ENCODE measurements at places on chromosomes 12 and 14.

GRCh38 chr12:1518591-1519516 is 75.5 kb downstream of the FBXL14 start:
- peak; percentile 23 for DNase-seq

GRCh38 chr14:39102265-39102968 is 618 bp downstream of the SEC23A start:
- DNase-seq: peak; percentile 5

DNA sequence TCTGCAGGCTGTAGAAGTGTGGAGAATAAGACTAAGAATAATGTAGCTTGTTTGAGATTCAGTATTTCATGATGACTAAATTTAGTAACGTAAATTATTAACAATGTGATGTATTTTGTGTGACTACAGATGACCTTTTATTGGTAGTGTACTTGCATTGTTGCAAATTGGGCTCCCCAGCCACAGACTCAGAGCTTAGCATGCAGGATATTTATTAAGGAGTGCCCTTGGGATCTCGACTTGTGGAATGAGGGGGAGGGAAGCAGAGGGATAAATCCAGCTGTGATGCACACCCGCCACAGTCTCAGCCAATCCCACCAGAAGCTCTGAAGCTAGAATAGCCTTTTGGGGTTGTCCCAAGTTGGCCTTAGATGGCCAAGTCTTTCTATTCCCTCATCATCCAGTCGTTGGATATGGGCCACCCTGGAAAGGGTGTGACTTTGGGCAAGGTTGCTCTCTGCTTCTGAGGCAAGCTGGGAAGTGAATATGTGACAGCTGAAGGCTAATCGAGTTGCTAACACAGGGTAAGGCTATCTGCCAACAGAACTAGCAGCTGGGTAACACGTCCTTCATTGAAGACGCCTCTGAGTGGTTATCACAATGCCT is 42.1 kb upstream of the USP44 start:
- no peak for DNase-seq

- no peak for DNase-seq
Observed at GRCh38 chr14:67782090-67782489, 34.3 kb downstream of the ZFYVE26 start.

GRCh38 chr14:98826618-98827017 is 445.4 kb downstream of the BCL11B start:
- DNase-seq: no peak

GRCh38 chr14:26598081-26598671 is 343 bp upstream of the NOVA1 start:
- peak; percentile 95 for DNase-seq

DNA sequence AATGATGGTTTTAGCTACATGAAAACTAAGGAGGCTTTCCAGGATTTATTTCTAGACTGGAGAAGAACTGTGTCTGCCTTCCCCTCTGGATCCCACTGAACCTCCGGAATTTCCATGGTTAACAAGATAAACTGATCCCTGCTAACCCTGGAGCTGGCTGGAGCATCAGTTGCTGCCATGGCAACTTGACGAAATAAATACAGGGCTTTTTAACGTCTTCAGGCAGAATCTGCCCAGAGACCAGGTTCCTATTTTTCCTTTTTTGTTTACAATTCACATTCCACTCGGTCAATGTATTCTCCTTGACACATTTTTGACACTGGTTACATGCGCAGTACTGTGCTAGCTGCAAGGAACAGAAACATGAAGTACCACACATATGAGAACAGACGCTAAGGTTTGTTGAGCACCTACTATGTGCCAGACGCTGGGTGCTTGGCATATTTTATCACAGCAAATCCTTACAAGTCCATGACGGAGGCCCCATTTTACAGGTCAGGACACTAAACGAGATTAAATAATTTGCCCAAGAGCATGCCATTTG is 1.7 kb downstream of the C14orf132 start:
- DNase-seq: no peak

- DNase-seq: peak; percentile 70
Observed at GRCh38 chr14:64764641-64765520, 60.7 kb downstream of the PLEKHG3 start.

DNA sequence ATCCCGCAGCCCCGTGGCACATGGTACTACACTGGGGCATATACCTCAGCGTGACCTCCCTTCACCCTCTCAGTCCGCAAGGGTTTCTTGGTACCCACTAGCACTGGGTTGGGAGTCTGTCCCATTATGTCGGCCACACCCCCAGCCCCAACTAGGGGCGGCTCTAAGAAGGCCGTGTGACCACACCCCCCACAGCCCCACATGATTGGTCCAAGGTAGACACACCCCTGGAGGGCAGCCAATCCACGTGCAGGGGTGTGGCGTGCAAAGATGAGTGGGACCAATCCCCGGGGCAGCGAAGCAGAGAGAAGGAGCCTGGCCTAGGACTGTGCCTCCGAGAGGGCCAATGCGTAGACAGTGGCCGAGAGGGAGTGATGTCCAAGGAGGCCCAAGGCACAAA is 34.6 kb upstream of the BEGAIN start:
- no peak for DNase-seq

DNA sequence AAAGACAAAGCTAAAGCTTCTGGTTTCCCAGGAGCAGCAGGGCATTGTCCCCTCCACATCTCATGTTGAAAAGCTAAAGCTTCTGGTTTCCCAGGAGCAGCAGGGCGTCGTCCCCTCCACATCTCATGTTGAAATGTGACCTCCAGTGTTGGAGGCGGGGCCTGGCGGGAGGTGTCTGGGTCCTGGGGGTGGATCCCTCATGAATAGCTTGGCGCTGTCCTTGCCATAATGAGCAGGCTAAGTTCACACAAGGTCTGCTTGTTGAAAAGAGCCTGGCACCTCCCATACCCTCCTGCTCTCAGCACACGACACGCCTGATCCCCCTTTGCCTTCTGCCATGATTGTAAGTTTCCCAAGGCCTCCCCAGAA is 123.7 kb downstream of the PIWIL1 start:
- DNase-seq: no peak

GRCh38 chr14:35742032-35742371 is 67.1 kb downstream of the RALGAPA1 start:
- no peak for DNase-seq

DNA sequence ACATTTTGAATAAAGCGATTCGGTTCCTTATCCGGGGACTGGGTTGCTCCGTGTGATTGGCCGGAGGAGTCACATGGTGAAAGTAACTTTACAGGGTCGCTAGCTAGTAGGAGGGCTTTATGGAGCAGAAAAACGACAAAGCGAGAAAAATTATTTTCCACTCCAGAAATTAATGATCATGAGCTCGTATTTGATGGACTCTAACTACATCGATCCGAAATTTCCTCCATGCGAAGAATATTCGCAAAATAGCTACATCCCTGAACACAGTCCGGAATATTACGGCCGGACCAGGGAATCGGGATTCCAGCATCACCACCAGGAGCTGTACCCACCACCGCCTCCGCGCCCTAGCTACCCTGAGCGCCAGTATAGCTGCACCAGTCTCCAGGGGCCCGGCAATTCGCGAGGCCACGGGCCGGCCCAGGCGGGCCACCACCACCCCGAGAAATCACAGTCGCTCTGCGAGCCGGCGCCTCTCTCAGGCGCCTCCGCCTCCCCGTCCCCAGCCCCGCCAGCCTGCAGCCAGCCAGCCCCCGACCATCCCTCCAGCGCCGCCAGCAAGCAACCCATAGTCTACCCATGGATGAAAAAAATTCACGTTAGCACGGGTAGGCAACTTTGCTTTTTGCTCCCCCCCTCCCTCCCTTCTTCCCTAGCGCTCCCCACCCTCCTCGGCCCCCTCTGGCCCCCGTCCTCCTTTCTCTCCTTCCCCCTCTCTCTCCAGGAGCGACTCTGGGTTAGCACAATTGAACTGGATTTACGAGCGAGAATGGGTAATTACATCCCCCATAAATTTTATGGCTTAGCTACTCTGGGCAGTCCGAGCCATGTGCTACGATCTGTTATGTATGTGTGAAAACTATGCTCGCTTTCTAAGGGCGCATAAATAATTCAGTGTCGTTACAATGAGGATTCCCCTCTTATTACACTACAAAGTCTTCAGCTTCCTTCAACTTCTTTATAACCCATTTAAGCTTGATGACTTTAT is at the start of gene HOXC4:
HOXC4 (plus strand) TSS at position 85 of the 991 bp plus-strand sequence; CDS start at position 173, 88 bp downstream.
- no peak for DNase-seq

GRCh38 chr12:13223941-13224340 is 27.4 kb downstream of the EMP1 start:
- no peak for DNase-seq

DNA sequence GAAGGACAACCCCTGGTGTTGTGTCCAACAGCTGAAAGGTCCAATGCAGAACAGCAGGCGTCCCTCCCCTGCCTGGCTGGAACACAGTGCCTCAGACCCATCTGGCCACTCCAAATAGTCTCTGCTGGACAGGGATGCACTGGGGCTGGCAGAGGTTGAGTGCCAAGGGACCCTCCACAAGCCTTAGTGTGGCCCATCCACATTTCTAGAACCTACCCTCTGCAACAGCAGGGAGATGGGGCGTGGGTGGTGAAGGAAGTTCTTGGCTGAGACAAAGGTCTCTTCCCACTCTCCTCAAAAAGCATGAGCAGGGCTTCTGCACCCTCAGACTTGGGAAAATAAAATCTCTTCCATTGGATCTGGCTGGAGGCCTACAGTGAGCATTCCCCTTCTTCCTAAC is 36.5 kb downstream of the LTBP2 start:
- peak; percentile 40 for DNase-seq

DNA sequence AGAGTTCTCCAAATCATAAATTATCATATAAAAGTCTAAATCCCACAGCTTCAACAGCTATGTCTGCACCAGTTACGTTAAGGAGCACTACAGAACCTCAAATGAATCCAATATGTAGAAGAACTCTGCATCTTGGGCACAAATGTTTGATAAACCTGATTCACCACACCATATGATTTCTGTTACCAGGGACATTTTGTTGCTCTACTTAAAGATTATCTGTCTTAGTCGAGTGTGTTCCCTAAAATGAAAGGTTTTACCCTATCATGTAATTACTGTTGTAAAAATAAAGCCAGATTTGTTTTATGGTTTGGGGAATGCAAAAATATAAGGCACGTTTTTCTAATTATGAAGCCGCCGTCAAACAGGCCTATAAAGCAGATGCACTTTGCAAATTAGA is 363.1 kb downstream of the EGLN3 start:
- no peak for DNase-seq
